NCI-H446 treated with DMSO at 0.1 percent for 48 hours (cell line): ENCODE measurements at places on chromosomes 7 and 10.

DNA sequence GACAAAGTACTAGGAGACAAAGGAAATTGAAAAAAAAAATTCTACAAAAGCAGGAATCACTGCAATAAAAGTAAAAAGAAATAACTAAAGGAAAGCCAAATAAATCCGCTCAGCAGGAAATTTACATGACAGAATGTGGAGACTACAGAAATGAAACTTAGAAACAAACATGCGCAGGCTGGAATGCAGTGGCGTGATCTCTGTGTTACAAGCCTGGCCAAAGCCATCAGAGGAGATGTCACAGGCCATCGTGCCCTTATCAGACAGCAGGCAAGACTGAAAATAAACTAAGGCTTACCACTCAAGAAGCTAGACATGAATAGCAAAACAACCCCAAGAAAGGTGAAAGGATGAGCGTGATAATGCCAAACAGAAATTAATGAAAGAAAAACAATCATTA lies 6.3 kb upstream of the CAMK2B start:
- no peak for DNase-seq

DNA sequence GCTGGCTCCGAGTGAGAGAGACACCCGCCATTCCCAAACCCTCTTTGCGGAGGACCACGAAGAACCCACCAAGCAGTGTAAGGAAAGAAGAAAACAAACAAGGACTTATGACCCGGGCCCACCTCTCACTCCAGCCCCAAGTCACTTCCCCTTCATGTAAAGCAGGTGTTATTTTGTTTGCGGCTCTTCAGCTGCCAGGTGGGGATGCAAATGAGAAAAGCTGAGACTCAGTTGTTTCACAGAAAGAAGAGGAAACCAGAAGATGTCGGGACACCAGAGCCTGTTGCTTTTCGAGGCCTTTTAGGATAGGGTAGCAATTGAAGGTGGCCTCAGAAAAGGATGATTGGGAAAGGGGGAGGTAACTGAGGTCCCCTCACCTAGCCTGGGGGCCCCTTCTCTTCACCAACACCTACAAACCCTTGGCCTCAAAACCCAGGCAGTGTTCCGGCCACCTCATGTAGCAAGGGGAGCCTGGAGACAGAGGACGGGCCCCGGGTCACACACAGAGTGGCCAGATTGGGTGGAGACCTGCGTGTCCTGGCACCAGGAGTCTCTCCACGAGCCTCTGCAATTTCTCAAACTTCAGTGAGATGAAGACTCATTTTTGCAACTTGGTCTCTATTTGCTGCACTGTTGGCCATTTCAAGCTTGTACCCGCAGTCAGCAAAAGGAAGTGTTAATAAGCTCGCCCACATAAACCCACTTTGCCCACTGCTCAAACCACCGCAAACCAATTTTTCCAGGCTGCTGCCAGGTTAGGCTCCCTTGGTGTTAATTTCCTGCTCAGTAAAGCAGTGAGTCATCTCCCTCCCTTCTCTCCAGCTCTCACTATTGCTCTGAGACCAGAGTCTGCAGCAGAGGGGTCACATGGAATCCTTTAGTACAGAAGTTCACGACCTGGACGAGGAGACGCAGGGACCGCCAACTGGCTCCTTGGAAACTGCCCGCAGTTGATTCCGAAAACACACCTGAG lies 45.5 kb downstream of the AOC1 start:
- DNase-seq, result no peak

DNA sequence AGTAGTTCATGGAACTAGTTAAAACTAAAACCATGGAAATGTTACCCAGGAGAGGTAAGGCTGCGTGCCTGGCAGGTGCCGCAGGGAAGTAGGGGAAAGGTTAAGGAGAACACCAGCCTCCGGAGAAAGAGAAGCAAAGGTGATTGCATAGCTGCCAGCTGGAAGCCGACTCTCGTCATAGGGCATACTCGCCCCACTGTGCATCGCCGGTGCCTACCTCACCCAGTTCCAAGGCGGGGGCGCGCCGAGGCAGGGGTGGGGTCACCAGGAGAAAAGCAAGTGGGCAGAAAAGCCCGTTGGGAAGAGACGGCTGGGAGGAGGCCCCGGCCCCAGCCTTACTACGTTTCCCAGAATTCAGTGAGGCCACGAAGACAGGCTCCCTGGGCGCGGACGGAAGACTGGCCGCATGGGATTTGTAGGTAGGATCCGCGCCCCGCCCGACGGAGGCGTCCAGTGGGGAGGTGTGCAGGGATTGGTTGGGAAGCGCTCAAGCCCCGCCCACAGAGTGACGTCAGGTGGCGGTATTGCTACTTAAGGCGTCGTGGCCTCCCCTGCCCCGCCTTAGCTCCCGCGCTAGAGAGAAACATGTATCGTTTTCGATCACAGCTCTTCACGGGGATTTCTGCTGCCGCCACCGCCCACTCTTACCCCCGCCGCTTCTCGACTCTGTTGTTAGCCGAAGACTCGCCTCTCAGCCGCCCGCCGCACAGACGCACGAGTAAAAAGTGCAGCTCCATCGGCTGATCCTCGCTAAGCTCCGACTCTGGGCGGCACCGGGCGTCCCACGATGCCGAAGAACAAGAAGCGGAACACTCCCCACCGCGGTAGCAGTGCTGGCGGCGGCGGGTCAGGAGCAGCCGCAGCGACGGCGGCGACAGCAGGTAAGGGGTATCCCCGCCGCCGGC lies at the start of gene IFRD1:
Gene IFRD1 (plus strand): TSS at position 559 of the 905 bp plus-strand sequence. CDS start 229 bp downstream, at position 788.
- DNase-seq, result peak; percentile 95

- no peak for DNase-seq
Measured at GRCh38 chr7:155458878-155459699, 1.2 kb downstream of the EN2 start.

DNA sequence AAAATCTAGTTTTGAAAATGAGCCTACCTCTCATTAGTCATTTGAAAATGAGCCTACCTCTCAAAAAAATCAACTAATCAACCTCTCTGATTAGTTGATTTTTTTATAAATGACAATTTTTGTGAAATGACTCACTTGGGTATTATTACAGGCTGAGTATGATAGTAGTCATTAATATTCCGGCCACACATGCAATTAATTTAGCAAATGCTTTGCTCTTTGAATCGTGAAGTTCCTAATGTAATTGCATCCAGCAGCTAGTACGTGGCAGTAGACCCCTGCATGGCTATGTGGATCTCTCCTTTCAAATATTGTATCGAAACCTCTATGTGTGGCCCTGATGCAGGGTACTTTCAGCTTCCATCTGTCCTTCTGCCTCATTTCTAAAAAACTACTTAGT lies 245.9 kb upstream of the PHYHIPL start:
- no peak for DNase-seq

DNA sequence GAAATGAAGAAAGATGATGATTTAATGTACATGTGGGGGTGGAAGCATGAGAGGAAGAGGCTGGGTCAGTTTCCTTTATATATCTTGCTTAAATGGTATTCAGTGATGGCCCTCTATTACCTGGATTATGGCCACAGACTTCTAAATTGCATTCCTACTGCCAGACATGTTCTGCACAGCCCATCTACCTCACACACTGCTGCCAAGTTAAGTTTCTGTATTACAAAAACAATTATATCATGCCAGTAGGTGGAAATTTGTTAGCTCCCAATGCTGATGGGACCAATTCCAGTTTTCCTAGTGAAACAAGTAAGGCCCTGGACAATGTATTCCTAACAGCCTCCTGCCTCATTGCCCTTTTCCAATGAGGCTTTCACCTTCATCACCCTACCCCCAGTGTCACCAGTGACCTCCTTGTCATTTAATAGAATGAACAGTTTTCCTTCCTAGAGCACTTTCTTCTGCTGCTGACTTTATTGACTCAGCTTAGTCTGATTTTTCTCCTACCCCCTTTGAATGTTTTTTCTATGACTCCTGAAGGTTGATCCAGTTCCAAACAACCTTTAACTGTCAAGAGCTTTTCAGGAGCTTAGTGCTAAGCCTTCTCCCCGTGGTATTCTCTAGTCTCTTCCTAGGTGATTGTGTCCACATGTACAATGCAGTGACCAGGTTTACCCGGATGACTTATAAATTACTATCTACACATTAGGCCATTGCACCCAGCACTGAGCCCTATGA lies 316.6 kb upstream of the ANKRD30A start:
- DNase-seq, result no peak

DNA sequence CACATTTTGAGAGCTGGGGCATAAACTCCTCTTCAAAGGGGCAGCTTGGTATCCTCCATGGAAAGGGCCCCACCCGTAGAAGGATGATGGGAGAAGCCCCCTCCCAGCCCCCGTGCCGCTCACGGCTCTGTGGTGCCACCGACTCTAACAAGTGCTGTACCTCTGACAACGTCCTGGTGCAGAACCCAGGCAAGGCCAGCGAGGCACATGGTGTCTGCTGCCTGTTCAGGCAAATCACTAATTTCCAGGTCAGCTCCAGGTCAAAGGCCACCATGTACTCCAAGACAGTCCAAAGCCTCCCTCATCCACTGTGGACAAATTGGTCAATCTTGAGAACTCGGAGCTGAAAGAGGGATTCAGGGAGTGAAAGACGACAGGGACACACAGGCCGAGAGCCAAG lies 11.4 kb upstream of the CNPY1 start:
- DNase-seq, result no peak

DNA sequence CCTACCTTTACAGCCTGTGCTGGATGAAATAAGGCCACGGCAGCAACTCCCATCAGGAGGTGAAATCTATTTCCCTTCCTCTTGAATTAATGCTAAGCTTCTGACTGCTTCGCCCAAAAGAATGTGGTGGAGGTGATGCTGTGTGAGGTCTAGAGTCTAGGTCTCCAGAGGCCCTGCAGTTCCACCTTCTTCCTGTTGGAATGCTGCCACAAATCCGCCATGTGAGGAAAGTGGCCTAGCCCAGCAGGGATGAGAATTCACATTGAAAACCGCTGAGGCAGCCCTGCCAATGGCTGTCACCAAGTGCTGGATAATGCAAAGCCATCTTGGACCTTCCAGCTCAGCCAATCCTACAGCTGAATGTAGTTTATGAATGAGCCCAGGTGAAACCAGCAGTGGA lies 28.0 kb downstream of the RHOBTB1 start:
- no peak for DNase-seq

DNA sequence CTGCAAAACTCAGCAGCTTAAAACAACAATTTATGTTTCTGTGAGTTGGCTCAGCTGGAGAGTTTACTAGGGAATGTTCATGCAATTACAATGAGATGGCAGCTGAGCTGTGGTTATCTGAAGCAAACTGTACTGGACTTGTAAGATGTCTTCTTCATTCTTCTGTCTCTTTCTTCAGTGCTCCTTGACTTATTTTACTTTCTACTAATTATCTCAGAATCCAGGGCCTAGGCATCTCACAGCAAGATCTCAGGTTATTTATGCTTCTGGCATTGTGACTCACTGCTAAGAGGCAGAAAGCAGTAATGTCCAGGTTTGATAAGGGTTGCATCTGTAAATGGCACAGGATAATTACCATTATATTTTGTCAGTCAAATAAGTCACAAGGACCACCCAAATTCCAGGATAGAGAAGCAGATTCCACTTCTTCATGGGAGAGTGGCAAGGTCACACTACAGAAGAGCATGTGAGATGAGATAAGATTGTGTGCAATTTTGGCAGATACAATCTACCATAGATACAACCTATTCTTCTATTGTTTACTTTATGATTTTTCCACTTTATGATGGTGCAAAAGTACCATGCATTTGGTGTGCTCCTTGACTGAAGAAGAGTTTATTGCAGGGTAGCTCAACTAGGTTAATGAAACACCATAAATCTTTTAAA lies 16.8 kb downstream of the VIM start:
- no peak for DNase-seq

DNA sequence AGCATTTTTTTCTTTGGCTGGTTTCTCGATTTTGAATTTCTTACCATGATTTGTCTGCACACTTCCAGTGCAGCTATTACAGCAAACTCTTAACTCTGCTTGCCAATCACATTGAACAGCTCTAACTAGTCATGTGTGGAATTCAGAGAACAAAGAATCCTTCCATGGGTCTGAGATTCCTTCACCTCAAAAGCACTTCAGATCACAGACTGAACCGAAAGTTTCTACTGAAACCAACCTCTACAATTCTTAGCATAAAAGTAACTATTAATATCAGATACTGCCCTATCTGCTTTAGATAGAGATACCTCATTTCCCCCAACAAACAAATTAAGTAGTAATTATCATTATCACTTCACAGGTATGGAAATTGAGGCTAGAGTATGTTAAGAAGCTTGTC lies 56.5 kb upstream of the SP4 start:
- DNase-seq, result no peak

GRCh38 chr7:119545118-119545517 lies 727.9 kb upstream of the KCND2 start:
- DNase-seq, result no peak

GRCh38 chr7:93964813-93965212 lies 39.3 kb downstream of the BET1 start:
- DNase-seq, result no peak

DNA sequence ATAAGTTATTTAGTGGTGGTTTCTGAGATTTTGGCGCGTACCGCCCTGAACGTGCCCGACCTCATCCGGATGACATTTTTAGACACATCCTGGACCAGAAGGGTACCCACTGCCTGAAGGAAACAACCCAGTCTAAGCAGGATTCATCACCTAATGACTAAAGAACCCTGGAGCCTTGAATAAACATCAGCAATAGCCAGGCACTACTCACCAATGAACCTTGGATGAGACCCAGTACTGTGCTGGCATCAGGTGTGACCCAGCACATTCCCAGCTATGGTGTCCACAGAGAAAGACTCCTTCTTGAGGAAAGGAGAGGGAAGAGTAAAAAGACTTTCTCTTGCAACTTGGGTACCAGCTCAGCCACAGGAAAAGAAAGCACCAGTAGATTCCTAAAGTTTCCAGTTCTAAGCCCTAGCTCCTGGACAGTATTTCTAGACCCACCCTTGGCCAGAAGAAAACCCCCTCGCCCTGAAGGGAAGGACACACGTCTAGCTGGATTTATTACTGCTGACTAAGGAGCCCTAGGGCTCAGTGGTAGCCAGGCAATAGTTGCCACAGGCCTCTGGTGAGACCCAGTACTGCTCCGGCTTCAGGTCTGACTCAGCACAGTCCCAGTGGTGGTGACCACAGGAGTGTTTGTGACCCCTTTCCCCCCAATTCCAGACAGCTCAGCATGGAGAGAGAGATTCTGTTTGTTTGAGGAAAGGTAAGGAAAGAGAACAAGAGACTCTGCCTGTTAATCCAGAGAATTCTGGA lies 32.5 kb downstream of the ZNF277 start:
- no peak for DNase-seq

DNA sequence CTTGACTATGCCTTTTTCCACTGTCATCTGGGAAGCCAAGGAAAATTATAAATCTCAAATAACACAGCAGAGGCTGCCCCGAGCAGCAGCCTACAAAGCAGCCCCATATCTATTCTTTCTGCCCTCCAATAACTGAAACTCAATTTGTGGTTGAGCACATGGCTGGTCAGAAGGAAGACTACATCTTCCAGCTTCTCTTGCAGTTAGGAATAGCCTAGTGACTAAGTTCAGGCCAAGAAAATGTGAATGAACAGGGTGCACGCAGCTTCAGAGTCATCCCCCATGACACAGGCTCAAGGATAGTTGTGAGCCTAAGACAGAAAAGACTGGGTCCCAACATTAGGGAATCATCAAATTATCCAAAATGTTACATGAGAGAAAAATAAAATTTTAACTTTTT lies 42.3 kb downstream of the CHCHD3 start:
- DNase-seq, result no peak

DNA sequence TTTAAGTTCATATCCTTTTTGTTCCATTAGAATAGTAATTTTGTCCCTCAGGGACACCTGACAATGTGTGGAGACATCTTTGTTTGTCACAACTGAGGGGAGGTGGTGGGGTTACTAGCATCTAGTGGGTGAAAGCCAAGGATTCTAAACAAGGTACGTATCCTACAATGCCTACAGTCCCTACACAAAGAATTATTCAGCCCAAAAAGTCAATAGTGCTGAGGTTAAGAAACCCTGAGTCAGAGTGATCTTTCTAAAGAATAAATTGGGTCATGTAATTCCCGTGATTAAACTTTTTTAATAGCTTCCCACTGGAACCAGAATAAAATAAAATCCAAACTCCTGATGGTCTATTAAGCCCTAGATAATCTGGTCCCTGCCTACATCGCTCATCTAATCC lies 2.7 kb upstream of the ANXA7 start:
- DNase-seq, result no peak
